ENCODE measurements at places on chromosomes 5 and 9. TPM values are rescaled to one million over a fixed set of nuclear protein-coding genes. Genes with fewer than 3 reads are reported as not detected.

FOXD1 gene
- 0.78 TPM for total RNA-seq

KIAA0825 gene
- total RNA-seq, result 1.2 TPM

MTMR12 gene
- 24.8 TPM for total RNA-seq

HSD17B3 gene
- total RNA-seq, result not detected

CKMT2 gene
- not detected for total RNA-seq

DDX4 gene
- not detected for total RNA-seq

FAM163B gene
- total RNA-seq, result not detected

PWWP2A gene
- total RNA-seq, result 17.3 TPM

SLC36A2 gene
- total RNA-seq, result not detected

NUTM2F gene
- total RNA-seq, result not detected

GABRA6 gene
- total RNA-seq, result not detected

MEIKIN gene
- total RNA-seq, result not detected

OSMR gene
- total RNA-seq, result not detected

PCDHA9 gene
- not detected for total RNA-seq

SLC1A3 gene
- 0.49 TPM for total RNA-seq

HEMGN gene
- total RNA-seq, result 1.9 TPM

GABRB2 gene
- total RNA-seq, result not detected

PTGER4 gene
- total RNA-seq, result 56.9 TPM

PCA3 gene
- total RNA-seq, result not detected

MARCOL gene
- not detected for total RNA-seq

PCDHGA9 gene
- 0.23 TPM for total RNA-seq

ELOVL7 gene
- total RNA-seq, result 0.27 TPM

Measured in activated naive CD4-positive, alpha-beta T cell treated with anti-CD3 and anti-CD28 coated beads, Interleukin-2, amount 50 U/mL, for 72 hours (primary cell).